ENCODE measurements at places on chromosomes 7 and 10.

DNA sequence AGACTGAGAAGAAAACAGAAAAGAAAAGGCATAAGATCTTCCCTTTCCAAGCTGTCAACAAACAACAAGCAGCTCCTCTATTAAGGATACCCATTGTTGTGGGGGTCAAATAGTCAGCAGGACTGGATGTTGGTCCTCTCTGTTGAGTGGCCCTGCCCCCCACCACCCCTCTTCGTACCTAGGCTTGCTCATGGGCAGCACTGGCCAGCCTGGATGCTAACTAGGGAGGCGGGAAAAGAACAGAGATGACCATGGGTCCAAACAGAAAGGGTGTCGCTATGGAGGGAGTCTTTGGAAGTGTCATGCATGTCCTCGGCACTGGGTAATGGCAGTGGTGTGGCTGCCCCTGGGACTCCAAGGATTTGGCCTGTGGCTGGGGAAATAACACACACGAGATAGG lies 45.6 kb downstream of the SPDYE5 start:
- DNase-seq: no peak

DNA sequence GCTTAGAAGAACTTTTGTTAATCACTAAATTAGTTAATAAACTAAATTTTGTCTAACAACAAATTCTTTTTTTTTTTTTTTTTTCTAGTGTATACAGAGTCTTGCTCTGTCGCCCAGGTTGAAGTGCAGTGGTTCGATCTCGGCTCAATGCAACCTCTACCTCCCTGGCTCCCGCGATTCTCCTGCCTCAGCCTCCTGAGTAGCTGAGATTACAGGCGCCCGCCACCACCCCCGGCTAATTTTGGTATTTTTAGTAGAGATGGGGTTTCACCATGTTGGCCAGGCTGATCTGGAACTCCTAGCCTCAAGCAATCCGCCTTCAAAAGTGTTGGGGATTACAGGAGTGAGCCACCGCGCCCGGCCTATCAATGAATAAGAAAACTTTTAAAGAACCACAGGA lies 1.1 kb upstream of the IQUB start:
- DNase-seq: no peak

GRCh38 chr7:26166684-26167266 lies 14.8 kb downstream of the NFE2L3 start:
- DNase-seq: no peak

DNA sequence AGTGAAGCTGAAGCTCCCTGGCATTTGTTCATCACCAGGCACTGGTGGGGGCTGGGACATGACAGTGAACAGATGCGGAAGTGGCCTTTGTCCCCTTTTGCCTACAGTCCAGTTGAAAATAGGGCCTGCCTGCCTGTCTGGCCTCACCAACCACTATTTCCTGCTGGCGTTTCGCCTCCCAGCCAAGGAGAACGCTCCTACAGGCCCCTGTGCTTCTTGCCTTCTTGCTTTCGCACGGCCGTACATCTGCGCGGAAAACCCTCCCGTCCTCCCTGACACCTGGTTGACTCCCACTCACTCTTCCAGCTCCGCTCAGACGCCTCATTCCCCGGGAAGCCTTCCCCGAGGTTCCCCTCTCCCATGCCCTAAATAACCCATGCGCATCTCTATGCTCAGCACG lies 317.3 kb downstream of the PRPF18 start:
- no peak for DNase-seq
